ENCODE measurements at places on chromosomes 2 and 18.

- ATAC-seq, result peak; percentile 70
Observed at GRCh38 chr2:59538398-59538911, 1015.0 kb downstream of the BCL11A start.

- ATAC-seq, result no peak
Observed at GRCh38 chr2:176647325-176648165, 378.3 kb downstream of the MTX2 start.

DNA sequence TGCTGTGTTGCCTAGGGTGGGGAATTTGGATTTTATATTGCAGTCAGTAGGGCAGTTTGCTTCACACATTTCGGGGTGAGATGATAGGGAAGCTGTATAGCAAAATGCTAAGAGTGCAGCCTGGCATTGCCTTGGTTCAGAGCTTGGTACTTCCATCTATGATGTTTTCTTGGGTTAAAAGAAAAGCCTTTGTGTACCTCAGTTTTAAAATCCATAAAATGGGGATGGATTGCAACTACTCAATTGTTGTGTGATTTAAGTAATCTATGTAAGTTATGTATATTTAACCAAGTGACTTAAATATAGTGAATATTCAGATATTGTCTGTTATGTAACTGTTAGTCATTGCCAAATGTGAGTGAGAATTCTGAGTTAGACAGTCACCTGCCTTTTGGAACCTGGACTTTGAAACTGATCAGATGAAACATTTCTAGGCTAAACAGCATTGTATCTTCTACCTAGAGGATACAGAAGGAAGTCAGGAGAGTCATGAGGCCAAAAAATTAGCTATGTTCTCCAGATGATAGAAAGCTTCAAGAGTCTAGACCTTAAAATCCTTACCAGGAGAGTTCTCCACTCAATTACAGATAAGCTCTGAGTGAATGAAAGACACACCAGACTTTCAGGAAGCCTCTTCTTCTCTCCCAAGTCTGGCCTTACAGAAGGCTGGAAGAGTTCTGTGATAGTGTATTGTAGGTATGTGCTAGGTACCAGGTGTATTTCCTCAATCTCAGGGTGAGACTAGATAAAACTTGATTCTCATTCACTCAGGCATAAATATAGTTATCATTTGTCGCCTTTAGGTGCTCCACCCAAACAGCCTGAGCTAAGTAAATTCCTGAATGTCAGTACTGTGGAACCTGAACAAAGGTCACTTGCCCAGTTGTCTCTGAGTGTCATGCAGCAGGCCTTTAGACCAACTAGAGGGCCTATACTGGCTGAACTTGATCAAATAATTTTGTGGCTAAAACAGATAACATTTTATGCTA is 7.5 kb downstream of the RIOK3 start:
- peak; percentile 20 for ATAC-seq

GRCh38 chr2:60530660-60531281 is 22.7 kb downstream of the BCL11A start:
- peak; percentile 88 for ATAC-seq

DNA sequence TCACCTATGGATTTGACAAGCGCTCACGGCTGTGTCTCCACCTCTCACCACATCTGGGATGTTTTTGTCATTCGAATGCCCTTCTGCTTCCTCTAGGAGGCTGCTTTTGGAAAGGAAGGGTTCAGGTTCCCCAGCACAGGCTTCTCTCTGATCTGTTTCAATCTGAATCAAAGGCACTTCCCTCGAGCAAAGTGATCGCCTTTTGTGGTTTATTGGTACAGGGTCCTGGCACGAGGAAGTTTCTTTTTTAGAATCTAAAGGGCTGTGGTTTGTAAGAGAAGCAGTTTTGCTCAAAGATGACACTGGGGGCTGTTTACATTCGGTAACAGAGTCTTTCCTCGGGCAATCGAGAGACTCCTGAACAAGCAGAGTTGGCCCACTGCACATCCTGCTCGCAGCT is 145.0 kb downstream of the DAW1 start:
- no peak for ATAC-seq

- ATAC-seq, result no peak
Observed at GRCh38 chr2:86186431-86186830, 8.8 kb downstream of the IMMT start.

DNA sequence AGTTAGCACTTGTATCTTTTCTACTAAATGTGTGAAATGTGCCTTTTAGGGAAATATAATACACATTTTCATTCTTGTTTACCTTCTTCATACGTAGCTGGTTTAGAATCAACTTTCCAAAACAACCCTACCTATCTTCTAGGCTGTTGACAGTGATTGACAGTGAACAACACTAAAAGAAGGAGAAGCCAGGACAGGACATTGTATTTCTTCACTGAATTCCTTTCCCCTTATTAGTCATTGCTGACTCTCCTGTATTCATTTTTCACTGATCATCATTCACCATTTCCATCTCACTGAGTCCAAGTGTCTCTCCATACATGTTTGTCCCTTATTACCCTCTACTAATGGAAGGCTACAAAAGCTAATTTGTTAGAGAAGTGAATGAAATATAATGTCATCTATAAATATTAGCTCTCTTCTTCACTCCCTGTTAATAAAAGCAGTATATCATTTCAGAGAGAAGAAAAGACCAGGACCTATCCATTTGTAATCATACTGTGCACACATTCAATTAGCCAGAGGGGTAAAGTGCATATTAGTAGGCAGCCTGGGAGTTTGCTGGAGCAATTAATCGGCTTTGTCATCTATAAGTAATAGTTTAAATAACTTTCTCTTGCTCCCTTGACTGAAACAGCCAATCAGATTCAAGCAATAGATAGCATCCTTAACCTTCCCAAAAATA is 192.5 kb upstream of the FOSL2 start:
- ATAC-seq, result peak; percentile 80

DNA sequence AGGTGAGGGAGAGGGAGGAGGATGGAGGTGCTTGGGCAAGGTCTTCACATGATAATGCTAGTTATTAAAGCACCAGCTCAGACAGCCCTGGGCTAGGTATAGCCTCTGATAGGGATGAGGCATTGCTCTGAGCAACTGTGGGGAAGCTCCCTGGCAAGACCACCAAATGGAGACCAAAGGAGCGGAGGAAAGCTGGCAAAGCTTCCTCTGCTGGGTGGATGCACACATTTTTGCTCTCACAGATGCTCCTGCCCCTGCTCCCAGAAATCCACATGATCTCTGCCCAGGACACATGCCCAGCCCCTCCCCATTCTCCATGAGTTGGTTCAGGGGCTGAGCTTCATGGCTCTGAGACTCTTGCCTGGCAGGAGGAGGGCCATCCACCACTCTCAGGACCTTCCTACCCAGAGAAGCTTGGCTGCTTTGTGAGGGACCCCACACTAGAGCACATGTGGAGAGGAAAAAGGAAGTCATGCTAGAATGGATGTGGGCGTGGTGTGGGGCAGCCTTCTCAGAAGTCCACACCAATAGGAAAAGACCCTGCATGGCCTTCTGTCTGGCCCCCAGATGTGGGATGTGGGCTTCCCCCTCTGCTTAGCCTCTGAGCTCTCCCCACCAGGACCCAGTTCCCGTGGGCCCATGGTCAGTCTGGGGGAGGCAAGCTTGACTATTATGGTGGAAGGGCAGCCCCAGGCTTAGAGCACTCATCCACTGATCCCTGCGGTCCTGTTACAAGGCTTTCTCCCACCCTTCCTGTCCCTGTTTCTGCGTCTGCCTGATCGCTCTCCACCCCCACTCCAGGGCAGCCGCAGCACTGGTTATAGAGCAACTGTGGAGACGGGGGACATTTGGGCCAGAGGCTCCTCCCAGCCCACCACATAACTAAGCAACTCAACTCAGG is 10.5 kb upstream of the CYP26B1 start:
- ATAC-seq, result no peak
